ENCODE measurements at places on chromosomes 11 and 22. TPM values are rescaled to one million over a fixed set of nuclear protein-coding genes. Genes with fewer than 3 reads are reported as not detected.

The OR6A2 gene
- not detected for total RNA-seq

The CARD10 gene
- 1.2 TPM for total RNA-seq

The MUC2 gene
- not detected for total RNA-seq

- no peak for DNase-seq
Measured at GRCh38 chr22:36366291-36366708, 21.5 kb downstream of the MYH9 start.

DNA sequence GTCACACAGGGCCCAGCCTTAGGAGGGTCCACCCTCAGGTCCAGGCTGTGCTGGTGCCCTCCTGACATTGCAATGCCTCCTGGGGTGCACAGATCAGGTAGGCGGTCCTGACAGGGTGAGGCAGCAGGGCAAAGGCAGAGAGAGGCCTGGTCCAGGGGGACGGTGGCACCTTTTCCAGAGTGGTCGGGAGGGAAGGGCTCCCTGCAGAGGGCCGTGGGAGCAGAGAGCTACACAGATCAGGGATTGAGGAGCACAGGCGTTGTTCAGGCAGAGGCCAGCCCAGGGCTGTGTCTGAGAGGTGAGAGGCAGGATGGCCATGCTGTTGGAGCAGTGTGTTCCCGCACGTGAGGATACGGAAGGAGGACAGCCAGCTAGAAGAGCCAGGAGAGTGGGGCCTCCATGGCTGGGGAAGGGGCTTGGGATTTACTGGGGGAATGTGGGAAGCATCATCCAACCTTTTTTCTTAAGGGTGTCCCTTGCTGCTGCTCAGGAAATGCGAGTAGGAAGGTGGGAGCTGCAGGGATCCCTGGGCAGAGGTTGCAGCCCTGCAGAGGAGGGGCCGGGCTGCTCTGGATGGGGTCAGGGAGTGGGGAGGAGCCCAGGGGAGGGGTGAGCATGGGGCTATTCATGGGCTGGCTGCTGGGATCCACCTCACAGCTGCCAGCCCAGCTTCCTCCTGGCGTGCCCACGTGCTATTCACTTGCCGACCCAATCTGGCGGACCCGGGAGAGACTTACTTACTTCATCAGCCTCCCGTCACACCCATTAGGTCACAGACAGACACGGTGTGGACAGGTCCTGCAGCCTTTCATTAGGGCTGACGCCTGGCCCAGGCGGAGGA is 1516.4 kb downstream of the TBC1D22A start:
- no peak for DNase-seq

GRCh38 chr11:11157185-11157584 is 195.9 kb downstream of the CSNK2A3 start:
- peak; percentile 58 for DNase-seq

DNA sequence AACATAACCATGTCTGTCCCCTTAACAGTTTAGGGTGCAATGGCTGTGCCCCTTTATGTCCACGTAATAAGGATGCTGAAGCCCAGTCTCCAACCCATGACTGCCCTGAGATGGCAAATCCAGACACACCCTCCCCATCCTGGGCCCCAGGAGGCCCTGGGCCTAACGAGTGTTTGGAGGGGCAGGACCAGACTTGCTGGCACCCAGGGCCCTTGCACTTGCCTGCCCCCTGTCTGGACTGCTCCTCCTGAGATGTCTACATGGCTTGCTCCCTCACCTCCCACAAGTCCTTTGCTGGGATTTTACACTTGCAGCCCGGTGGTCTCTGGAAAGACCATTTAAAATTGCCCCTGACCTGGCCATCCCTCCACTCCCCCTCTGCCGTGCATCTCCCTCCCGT is 132.2 kb upstream of the NECTIN1 start:
- DNase-seq = no peak

Measured in naive thymus-derived CD8-positive, alpha-beta T cell (primary cell).